Mucosa of gallbladder (tissue), 1 donor: ENCODE measurements at places on chromosomes 5 and 9.

GRCh38 chr9:16726718-16727451 lies 143.6 kb downstream of the BNC2 start:
- DNase-seq, result peak; percentile 65

DNA sequence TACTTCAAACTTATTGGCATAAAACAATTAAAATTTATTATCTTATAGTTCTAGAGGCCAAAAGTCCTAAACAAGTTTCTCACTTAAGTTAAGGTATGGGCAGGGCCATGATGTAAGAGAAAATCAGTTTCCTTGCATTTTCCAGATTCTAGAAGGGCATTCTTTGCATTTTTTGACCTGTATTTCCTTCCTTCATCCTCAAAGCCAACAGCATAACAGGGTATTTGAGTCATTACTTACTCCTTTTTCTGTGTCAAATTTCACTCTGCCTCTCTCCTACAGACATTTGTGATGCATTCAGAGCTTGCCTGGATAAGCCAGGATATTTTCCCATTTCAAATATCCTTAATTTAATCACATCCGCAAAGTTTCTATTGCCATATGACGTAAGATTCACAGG lies 1499.0 kb downstream of the EFNA5 start:
- no peak for DNase-seq

GRCh38 chr9:123812984-123813383 lies 116.9 kb downstream of the DENND1A start:
- DNase-seq, result no peak

DNA sequence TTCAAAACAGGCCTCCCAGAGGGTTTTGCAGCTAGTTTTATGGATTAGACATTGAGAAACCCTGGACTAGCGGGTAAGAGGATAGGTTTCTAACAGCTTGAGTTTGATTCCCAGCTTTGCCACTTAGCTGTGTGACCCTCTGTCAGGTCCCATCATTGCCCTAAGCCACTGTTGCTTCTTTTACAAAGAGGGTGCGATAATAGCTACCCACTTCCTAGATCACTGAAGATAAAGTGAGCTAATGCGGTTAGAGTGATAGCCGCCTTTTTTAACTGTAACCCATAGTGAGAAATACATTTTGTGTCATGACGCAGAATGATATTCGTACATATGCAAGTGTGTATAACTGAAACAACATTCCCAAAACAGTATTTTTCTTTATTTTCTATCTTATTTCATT lies 40.3 kb downstream of the CSF1R start:
- no peak for DNase-seq

GRCh38 chr5:145637396-145637795 lies 197.7 kb downstream of the PRELID2 start:
- DNase-seq, result no peak

DNA sequence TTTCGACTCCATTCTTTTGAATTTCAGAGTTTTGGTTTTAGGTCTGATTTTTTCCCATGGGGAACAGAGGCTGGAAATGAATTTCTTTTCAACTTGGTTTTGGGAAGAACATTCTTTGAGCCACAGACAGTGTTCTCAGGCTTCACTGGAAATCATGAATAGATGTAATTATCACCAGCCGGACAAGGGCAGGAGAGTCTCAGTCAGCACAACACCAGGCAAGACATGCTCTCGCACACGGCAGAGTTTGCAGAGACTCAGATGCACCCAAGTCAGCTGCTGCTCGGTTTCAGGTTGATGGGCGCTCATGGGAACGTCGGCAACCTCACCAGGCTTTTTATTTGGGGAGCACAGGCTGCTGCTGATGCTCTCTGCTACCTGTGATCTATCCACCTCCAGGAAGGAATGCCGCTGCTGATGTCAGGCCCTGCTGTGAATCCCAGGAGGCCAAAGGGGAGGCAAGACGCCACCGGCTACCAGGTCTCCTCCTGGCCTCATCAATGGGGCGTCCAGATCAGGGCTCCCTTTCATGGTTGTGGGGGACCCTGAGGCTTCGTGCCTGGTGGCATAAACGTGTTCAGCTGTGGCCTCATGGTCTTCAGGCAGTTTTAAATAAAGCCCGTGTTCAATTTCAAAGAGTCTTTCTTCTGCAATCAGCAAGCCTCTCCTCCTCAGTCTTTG lies 332.3 kb upstream of the IRX4 start:
- DNase-seq, result no peak

- no peak for DNase-seq
Observed at GRCh38 chr5:176846335-176847140, 36.2 kb downstream of the UNC5A start.

- DNase-seq, result no peak
Observed at GRCh38 chr9:126380447-126380846, 53.8 kb downstream of the MVB12B start.

GRCh38 chr9:110143485-110143884 lies 64.5 kb downstream of the C9orf152 start:
- DNase-seq, result no peak

DNA sequence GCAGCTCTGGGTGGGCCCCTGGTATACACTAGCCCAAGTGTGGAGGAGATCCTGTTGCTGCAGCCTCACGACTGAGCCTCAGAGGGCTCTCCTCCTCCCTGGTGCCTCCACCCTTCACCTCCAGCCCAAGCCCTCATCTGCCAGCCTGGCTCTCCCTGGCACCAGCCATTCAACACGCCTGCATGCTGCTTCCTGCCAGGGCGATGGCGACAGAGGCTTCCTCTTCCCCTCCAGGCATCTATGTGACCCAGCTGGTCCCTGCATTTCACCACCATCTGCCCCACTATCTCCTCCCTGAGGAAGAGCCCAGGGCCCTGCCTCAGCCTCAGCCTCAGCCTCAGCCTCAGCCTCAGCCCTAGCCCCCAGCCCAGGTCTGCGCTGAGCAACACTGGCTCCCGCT lies 54.8 kb upstream of the ANGPTL2 start:
- DNase-seq, result no peak

DNA sequence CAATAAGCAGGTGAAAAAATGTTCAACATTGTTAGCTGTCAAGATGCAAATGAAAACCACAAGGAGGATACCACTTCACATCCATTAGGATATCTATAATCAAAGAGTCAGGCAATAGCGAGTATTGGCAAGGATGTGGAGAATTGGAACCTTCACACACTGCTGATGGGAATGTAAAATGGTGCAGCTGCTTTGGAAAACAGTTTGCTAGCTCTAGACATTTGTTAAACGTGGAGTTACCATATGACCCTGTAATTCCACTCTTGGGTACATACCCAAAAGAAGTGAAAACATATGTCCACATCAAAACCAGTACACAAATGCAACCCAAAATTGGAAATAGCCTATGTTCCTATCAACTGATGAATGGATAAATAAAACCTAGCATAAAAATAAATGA lies 37.4 kb downstream of the SCAMP1 start:
- DNase-seq, result no peak

DNA sequence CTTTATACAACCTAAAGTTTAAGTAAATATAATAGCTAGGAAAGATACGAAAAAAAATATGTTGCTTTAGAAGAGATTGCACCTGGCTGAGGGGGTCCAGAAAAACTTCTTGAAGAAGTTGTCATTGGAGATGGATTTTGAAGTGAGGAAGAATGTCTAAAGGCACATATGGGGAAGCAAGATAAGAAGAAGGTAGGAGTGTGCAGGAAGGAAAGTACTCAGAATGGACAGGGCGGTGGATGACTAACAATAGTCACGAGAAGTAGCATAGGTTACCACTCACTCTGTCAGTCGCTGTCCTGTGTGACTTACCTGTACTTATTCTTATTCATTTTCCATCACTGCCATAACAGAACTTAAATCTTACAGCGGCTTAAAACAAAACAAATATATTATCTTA lies 251.6 kb downstream of the GRIA1 start:
- DNase-seq, result no peak

DNA sequence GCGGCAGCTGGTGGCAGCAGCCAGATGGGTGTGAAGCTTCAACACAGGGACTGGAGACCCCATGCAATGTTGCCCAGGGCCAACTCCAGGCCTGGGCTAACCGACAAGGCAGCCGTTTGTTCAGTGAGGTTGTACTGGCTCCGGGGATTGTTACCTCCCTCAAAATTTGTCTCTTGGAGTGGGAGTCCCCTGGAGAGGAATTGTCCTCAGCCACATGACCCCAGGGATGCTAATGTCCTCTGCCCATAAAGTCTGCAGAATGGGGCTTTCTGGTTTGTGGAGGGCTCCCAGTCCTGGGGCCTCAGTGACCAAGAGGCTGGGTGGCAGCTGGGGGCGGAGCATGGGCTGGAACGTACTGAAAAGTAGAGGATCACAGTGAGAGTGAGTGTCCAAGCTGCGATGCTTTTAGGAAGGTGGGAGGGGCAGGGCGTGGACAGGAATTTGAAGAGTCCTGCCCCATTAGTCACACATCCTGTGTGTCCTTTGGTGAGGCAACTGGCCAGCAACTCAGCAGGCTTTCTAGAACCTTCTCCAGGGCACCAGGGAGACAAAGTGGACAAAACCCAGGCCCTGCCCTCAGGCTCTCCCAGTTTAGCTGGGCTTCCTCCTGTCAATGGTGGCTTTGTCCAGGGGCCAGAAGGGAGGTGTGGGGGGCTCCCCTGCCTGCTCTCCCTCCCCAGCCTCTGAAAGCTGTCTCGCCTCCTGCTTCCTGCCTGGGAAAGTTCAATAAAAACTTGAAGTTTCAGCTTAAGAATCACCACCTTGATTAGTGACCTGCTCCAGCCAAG lies 114.0 kb downstream of the NSG2 start:
- DNase-seq, result no peak

DNA sequence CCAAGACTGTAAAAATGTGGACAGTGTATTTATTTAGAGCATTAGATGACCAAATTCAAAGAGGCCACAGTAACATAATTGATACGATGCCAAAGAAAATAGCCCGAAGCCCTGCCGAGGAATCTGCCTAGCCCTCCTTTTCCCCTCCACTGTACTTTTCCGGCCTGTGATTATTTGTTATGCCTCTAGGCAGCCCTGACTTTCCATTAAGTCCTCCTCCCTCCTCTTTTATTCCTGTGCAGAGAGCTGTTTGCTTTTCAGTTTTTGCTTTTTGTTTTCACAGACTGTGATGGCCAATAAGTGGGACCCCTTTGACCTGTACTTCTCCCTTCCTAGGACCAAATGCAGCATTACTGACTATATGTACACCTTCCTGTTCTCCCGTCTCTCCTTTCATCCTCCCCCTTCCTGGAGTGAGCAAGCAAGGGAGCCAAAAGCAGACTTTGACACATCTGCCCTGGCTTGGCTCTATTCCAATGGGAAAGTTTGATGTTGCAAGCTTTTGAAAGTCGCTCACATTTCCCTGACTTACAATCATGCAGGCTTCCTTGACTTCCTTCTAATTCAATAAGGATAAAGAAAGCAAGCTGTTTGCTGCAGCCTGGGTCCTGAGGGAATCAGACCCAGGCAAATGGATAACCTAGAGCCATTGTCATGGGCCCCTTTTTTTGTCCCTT lies 76.1 kb downstream of the NREP start:
- peak; percentile 81 for DNase-seq

GRCh38 chr5:75113354-75114113 lies 61.2 kb upstream of the GCNT4 start:
- DNase-seq, result no peak

DNA sequence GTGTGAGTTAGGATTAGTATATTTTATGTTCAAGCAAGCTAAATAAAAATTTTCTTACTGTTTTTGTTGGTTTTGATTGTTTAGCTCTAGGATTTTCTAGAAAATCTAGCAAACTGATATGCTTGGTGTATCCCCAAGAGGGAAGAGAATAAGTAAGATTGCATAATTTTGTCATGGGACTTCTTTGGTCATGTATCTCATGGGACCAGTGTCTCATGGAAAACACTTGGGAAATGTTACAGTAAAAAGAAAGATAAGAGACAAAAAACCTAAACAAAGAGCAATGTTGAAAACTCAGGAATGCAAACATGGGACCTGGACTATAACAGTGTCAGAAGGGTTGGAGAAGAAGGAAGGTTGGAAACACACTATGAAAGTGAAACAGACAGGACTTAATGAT lies 119.4 kb downstream of the TLR4 start:
- no peak for DNase-seq

- no peak for DNase-seq
Observed at GRCh38 chr5:173457482-173457881, 129.3 kb upstream of the STC2 start.

DNA sequence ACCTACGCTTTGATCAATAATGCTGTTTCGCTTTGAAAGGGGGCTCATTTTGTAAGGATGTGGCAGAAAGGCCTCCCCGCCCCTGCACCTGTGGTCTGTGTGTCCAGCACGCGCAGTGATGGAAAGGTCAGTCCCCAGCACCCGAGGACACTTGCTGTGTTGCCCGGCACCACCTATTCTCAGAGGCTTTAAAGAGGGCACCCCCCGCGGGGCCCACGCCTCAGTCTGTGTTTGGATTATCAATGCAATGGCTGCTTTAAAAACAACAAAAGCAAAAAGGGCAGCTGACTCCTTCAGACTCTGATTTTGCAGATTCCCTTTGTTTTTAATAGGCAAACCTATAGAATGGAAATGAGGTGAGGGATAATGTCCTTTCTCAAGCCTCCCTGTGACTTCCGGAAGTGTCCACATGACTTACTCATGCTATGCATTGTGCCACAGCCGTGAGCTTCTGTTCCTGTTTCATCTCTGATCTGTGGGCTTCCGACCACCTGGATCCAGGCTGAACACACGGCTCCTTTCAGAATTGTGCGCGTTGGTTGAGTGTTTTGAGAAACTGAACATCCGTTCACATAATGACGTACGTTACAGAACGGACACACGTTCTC lies 416.2 kb downstream of the IRX2 start:
- no peak for DNase-seq

GRCh38 chr9:131096269-131097125 lies at the start of gene AIF1L:
Gene AIF1L (plus strand): TSS chr9:131096531. CDS start chr9:131096630, 99 bp downstream.
- no peak for DNase-seq

- no peak for DNase-seq
Observed at GRCh38 chr5:548256-548655, 24.0 kb upstream of the SLC9A3 start.

DNA sequence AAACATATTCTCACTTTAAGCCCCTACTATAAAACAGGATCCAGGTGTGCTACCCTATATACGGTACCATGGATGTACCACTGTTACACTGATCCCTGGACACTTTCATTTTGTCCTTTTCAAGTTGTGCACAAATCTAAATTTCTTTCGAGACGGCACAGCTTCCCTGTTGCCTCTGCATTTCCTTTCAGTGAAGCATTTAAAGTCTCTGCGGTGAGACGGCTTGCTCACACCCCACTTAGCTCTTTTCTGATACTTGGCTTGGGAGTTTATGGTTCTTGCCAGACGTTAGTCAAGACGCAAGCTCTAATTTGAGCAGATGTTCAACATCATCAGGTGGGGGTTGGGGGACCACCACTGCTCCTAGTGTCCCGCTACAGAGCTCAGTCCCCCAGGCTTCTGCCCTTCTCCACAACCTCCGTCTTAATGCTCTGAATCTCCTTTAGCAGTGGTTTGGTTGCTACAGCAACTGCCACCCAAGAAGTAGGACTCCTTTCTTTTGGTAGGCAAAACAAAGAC lies 15.8 kb downstream of the F2RL2 start:
- no peak for DNase-seq

GRCh38 chr5:39340506-39340905 lies 23.8 kb downstream of the C9 start:
- DNase-seq, result no peak
